ENCODE measurements at places on chromosomes 4 and X.

GRCh38 chr4:2263926-2264321 lies 2.0 kb upstream of the MXD4 start:
- no peak for DNase-seq

DNA sequence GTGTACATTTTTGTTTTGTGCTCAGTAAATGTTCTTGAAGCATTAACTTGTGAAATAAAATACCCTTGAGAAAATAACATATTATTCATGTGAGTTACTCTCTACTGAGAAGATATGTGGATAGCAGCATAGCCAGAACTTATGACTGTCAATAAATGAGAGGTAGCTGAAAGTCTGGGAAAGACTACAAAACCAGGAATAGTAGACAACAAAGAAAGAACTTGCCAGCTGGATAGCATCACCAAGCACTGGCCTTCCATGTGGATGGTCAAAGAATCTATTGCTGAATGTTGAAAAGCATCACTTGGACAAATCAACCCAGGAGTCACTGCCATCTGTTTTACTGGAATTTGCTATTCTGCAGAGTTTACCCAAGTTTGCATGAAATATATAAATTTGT lies 650.0 kb upstream of the HTR2C start:
- DNase-seq: no peak

- no peak for DNase-seq
Measured at GRCh38 chr4:106186201-106186600, 129.8 kb downstream of the TBCK start.

- DNase-seq: no peak
Measured at GRCh38 chr4:108453366-108453765, 167.0 kb upstream of the RPL34 start.

DNA sequence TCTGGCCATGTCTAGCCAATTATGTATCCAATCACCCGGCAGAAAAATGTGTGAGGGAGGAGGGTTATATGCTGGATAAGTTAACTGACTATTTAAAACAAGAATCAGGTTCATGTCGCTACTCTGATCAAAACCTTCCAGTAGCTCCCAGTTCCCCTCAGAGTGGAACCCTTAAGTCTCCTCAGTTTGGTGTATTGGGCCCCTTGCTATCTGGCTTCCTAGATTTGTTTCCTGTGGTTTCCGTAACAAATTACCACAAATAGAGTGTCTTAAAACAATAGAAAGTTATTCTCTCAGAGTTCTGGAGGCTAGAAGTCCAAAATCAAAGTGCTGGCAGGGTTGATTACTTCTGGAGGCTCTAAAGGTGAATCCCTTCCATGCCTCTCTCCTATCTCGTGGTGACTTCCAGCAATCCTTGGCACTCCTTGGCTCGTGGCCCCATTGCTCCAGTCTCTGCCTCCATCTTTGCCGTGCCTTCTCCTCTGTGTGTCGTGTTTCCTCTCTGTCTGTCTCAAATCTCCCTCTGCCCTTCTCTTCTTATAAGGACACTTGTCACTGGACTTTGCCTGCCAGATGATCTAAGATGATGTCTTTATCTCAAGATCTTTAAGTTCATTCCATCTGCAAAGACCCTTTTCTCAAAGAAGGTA lies 10.5 kb upstream of the ENPP6 start:
- no peak for DNase-seq

DNA sequence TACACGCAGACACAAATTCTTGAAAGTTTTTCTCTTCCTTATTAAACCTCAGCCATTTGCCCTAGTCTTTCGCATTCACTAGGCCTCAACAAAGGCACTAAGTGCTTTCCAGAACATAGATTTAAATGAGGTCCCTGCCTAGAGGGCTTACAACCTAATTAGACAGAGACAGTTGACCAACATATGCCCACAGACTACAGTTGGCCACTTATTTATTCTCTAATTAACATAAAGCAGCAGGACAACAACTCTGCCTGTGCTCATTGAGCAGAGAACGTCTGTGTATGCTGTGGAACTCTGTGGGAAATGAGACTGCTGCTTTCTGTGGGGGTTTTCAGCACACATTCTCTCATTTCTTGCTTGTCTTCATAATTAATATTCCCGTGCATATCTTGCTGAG lies 303.0 kb upstream of the TACR3 start:
- no peak for DNase-seq

- DNase-seq: no peak
Measured at GRCh38 chr4:128228845-128229795, 58.5 kb downstream of the PGRMC2 start.

GRCh38 chrX:36683507-36683906 lies 324.7 kb upstream of the FAM47C start:
- DNase-seq: no peak

- DNase-seq: peak; percentile 42
Measured at GRCh38 chrX:124217304-124218251, 114.9 kb upstream of the TEX13D start.

DNA sequence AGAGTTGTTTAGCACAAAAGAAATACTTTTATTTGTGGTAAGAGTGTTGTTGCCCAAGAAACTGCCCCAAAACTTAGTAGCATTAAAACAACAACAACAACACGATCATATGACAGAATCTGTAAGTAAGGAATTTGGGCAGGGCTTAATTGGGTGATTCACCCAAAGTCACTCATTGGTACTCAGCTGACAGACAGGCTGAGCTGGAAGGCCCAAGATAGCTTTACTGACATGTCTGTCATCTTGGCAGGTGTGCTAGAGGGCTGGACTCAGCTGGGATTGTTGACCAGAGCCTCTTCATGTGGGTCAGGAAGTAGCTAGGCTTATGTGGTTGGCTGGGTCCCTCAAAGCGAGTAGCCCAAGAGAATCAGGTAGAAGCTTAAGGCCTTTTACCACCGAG lies 52.3 kb downstream of the KIAA0232 start:
- DNase-seq: no peak

DNA sequence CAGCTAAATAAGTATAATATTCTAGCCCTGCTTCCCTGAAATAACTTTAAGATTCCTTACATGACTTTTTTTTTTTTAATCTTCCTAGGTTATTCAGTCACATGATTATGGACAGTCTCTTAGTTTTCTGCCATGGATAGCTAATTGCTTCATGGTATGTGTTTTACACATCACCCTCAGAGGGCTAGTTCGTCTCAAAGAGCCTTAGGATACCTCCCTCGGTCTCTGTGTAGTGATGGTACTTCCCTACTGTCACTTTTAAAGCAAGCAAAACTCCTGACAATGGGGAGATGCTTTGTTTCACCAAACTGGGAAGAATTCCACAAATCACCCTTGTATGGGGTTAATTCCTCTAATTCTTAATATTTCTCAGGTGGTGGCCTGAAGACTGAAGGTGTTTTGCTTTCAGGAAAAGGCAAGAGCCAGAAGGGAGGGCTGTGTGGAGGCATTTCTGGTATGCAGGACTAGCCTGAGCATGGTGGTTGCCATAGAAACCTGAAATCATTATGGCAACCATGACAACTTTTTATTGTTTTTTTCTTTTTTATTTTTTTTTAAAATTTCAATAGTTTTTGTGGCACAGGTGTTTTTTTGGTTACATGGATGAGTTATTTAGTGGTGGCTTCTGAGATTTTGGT lies 70.4 kb downstream of the BEX3 start:
- DNase-seq: no peak

DNA sequence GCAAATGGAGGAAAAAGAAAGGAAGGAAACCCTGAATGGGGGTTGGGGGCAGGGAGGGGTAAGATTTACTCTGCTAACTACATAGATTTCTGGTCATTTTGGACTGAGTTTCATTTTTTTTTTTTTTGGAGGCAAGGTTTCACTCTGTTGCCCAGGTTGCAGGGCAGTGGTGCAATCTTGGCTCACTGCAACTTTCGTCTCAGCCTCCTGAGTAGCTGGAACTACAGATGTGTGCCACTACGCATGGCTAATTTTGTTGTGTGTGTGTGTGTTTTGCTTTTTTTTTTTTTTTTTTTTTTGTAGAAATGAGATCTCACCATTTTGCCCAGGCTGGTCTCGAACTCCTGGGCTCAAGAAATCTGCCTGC lies 223.5 kb downstream of the APBB2 start:
- DNase-seq: no peak

- no peak for DNase-seq
Measured at GRCh38 chr4:121829511-121829910, 5.8 kb upstream of the CCNA2 start.

DNA sequence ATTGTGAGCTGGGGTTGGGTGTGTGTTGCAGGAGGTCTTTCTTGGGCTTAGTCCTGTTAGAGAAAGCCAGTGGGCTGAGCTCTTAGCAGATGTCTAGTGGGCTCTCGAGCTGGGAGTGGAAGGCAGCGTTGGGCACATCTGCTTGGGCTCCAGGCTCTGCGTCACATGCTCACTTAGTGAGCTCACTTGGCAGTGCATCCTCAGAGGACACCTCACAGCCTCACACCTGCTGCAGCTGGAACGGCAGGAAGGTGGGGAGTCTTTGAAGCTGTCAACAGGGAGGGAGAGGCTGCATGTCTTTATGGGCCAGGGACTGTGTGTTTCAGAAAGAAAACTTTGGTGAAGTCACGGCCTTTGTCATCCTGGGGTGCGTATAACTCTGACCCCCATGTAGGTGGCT lies 82.2 kb downstream of the PSAPL1 start:
- no peak for DNase-seq

- DNase-seq: no peak
Measured at GRCh38 chrX:129650183-129650689, 4.5 kb downstream of the APLN start.

- DNase-seq: no peak
Measured at GRCh38 chr4:89368861-89369260, 61.3 kb upstream of the GPRIN3 start.

- no peak for DNase-seq
Measured at GRCh38 chr4:140865253-140866217, 109.3 kb upstream of the TBC1D9 start.

DNA sequence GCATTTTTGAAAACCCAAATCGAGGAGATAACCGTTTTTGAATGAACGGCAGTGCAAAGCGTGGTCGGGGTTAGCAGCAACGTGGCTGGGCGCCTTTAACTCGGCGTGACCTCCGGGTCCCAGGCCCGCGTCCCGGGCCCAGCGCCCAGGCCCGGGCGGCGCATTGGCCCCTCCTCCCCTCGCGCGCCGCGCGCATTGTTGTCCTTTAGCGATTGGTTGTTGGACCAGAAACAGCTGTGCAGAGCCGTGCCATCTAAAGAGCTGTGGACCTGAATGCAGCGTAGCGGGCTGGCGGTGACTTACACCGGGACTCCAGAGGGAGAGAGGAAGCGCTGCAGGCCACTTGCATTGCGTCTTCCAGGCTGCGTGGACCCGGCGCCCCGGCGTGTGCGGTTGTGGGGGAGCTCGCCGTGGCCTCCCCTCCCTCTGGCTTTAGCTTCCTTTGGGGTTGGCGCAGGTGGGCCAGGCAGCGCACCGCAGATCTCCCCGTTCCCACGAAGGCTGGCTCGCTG lies at the start of gene STOX2:
STOX2 (plus strand) TSS at position 227 of the 512 bp plus-strand sequence. CDS start 1,484 bp downstream, outside the sequence.
- no peak for DNase-seq

GRCh38 chrX:71632923-71633657 lies 14.8 kb upstream of the CXCR3 start:
- DNase-seq: no peak

DNA sequence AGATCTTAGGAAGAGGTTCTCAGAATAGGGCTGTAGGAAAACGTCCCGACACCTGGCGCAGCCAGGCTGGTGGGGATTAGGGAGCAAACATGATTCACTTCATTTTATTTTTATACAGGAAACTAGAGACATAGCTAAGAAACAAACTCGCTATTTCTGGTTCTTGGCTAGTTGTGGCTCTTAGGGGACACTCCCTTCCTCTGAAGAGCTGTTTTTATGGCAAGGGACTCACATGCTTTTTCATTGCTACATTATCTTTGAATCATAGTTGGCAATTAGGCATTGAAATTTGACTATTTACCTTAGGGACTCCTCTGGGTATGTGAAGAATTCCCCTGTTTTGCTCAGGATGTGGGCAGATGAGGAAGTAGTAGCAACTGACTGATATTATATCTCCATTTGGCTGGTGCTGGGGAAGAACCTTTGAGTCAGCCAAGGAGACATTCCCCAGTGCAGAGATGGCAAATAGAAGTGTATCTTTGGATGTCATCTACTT lies 174.5 kb downstream of the SMIM20 start:
- DNase-seq: no peak

- no peak for DNase-seq
Measured at GRCh38 chr4:180169394-180169793, 2073.8 kb upstream of the TENM3 start.

DNA sequence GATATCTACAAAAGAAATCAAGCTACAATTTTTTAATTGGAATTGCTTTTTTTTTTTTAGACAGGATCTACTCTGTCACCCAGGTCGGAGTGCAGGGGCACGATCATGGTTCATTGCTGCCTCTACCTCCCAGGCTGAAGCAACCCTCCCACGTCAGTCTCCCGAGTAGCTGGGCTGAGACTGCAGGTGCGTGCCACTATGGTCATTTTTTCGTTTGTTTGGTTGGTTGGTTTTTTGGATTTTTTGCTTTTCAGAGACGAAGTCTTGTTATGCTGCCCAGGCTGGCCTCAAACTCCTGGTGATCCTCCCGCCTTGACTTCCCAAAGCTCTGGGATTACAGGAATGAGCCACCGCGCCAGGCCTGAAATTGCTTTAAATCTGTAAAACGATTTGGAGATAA lies 15.6 kb downstream of the RGN start:
- DNase-seq: no peak

- no peak for DNase-seq
Measured at GRCh38 chr4:153490985-153491483, 24.9 kb downstream of the TMEM131L start.

GRCh38 chrX:13258052-13258444 lies 61.8 kb downstream of the ATXN3L start:
- no peak for DNase-seq

DNA sequence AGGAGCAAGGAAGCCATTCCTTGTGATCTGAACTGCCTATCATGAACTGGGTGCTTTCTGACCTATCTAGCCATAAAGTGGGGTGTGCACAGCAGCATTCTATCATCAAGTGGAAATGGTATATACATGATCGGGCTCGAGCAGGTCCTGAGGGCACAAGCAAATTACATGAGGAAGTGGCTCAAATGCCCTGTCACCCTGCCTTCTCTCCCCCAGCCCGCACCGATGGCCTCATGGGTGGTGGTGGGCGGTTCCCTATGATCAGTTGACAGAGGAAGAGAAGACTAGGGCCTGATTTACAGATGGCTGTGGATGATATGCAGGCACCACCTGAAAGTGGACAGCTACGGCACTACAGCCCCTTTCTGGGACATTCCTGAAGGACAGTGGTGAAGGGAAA lies 46.3 kb upstream of the BCLAF3 start:
- no peak for DNase-seq

DNA sequence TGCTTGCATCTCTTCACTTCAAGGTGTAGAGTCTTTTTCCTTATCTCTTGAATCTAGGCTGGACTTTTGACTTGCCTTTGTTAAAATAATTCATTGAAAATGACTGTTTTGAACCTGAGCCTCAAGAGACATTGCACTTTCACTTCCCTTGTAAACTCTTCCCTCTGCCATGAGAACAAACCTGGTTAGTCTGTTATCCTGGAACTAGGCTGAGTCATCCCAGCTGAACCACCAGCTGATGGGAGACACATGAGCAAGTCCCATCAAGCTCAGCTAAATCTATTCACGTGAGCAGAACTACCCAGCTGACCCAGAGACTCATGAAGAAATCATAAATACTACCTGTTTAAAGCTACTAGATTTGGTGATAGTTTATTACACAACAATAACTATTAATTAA lies 202.3 kb upstream of the CENPE start:
- DNase-seq: no peak

GRCh38 chrX:123277347-123277746 lies 93.3 kb downstream of the GRIA3 start:
- DNase-seq: no peak

All from stimulated activated CD4-positive, alpha-beta T cell treated with anti-CD3 and anti-CD28 coated beads, Interleukin-12 subunit alpha, Interleukin-12 subunit beta, amount 100 ng/mL, for 48 hours (primary cell).